ENCODE measurements at places on chromosomes 3 and 15.

DNA sequence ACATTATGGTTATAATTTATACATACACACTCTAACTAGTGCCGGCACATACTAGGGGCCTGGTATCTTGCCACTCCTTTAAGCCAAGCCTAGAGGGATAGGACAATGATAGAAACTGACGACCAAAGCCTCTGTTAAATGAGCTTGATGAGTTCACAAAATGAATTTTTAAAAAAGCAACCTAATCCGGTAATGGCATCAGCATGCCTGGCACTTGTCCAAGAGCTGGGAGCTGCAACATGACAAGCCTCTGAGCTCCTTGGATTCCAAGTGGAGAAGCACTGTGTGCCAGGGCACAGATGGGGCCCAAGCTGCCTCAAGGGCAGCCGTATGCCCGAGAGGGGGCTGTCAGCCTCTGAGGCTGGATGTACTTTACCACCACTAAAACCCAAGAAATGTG, 9.7 kb downstream of the ETV5 start:
- H3K36me3 ChIP-seq = no peaks in the 10 kb centered on the region
- H3K27ac ChIP-seq = no peak overlapping the region
- peaks cover 4% of the 10 kb centered on the region for H3K4me1 ChIP-seq
- peaks cover 76% of the 10 kb centered on the region for H3K27me3 ChIP-seq

DNA sequence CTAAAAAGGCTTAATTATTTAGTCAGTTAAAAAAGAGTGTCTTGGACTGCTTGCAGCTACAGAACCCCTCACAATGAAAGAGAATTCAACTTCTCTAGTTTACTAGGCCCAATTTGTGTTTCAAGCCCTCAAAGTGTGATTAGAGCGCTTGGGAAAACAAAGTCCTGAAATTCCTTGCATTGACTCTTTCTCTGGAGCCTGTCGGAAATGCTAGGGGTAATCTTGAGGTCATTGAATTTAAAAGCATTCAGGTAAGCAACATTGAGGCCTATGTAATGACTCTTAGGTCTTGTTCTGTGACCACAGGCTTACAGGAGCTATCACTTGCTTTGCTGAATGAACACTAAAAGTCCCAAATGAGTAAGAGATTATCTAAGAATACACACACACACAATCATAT, 186.0 kb downstream of the NLGN1 start:
- DNase-seq = no peak
- peaks cover 19% of the 10 kb centered on the region for H3K27me3 ChIP-seq
- no peaks in the 10 kb centered on the region for H3K36me3 ChIP-seq

DNA sequence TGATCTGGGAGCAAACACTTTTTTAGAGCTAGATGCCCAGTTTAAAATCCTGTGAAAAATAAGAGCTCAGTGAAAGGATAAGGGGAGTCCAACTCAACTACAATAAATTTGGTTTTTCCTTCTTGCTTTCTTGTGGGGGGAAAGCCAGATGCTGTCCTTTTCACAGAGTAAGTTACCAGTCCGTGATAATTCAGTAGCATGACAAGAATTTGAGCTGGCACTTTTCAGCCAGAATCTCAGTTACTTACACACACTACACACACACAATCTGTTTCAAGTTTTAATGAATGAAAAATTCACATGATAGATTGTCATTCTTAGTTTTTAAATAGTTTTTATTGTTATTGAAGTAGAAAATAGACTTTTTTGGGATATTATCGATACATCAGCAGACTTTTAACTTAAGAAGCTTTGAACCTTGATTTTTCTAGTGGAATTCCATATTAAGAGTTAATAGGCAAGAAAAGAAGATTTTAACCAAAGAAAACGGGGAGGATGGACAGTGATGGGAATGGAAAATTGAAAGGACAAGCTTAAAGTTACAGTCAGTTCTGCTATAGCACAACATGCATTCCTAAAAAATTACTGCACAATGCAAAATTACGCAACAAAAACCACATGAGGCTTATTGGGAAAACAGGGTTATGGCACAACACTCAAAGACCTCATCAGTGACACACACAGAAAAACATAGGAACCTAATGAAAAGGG, 47.0 kb downstream of the PSMD6 start:
- no peak for DNase-seq
- H3K27me3 ChIP-seq = no peaks in the 10 kb centered on the region

DNA sequence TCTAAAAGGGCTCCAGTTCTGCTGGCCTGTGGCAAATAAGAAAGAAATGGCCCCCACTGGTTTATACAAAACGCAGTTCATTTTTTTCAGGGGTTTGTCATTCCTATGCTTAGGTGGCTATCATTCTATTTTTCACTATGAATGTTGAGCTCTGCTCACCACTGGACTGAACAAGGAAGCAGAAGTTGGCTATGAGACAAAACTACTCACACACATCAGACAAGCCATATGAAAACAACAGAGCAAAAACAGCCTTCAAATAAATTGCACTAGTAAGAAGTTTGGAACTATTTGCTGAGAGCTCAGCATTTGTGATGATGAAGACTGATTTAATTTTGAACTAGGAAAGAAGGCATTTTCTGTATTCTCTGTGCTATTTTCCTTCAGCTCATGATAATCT, 328.5 kb downstream of the MECOM start:
- no peaks in the 10 kb centered on the region for H3K4me1 ChIP-seq
- H3K36me3 ChIP-seq = no peaks in the 10 kb centered on the region
- no peak overlapping the region for H3K4me3 ChIP-seq

- peaks cover 4% of the 10 kb centered on the region for H3K4me1 ChIP-seq
- no peaks in the 10 kb centered on the region for H3K36me3 ChIP-seq
- no peak overlapping the region for H3K4me3 ChIP-seq
- DNase-seq = no peak
- H3K27ac ChIP-seq = no peak overlapping the region
- H3K27me3 ChIP-seq = no peaks in the 10 kb centered on the region
Observed at GRCh38 chr3:148971401-148972163, 19.8 kb upstream of the GYG1 start.

- H3K4me1 ChIP-seq = no peaks in the 10 kb centered on the region
- H3K27ac ChIP-seq = no peak overlapping the region
- no peaks in the 10 kb centered on the region for H3K36me3 ChIP-seq
- H3K27me3 ChIP-seq = no peaks in the 10 kb centered on the region
- H3K4me3 ChIP-seq = no peak overlapping the region
- DNase-seq = no peak
Observed at GRCh38 chr15:47288794-47289193, 428.5 kb upstream of the SEMA6D start.

DNA sequence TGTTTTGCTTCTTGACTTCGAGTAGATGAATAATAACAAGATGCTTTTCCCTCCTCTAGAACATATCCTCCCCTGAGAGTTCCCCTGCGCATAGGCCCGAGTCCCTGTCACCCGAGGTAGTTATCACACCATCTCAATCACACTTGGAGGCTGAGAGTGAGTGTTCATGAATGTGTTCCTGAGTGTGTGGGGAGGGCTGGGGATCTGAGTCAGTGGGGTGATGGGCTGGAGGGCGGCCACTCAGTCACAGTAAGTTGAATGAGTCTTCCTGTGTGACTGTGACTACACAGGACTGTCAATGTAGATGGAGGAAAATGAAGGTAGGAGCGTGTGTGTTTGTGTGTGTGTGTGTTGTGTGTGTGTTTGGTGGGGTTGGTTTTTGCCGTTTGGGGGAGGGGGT, 71.0 kb downstream of the SETD5 start:
- no peak overlapping the region for H3K27ac ChIP-seq
- no peak overlapping the region for H3K4me3 ChIP-seq
- H3K4me1 ChIP-seq = no peaks in the 10 kb centered on the region
- no peaks in the 10 kb centered on the region for H3K27me3 ChIP-seq
- H3K36me3 ChIP-seq = peaks cover 66% of the 10 kb centered on the region

DNA sequence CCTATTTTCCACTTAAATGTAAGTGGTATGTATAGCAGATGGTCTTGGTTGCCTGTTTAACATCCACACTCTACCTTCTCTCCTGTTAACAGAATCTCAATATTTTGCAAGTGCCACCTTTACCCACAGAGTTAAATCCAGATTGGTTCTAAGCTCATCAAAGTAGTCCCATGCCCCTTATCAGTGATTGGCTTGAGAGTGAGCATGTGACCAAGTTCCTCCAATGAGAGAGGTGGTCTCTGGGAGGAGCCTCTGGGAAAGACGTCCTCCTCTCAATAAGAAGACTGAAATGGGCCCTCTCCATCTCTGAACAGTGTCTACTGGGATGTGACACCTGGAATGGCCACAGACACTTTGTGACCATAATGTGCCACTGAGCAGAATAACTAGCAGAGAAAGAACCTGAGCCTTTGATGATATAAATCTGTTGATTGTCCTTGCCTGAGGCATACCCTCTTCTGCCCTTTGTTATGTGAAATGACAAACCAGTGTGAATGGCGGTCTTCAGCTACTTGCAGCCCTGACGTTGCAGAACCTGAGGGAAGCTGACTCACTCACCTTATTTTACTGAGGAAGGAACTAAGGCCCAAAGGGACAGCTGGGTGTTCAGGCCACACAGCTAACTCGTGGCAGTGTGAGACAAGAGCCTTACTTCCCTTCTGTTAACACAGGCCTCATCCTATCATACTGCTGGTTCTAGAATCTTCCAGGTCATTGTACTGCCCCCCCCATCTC, 42.4 kb upstream of the LARS2 start:
- DNase-seq = no peak
- no peak overlapping the region for H3K4me3 ChIP-seq
- H3K36me3 ChIP-seq = no peaks in the 10 kb centered on the region
- peaks cover 39% of the 10 kb centered on the region for H3K27me3 ChIP-seq
- no peaks in the 10 kb centered on the region for H3K4me1 ChIP-seq

- H3K27ac ChIP-seq = no peak overlapping the region
- no peak overlapping the region for H3K4me3 ChIP-seq
- H3K36me3 ChIP-seq = peaks cover 38% of the 10 kb centered on the region
- H3K27me3 ChIP-seq = no peaks in the 10 kb centered on the region
- no peaks in the 10 kb centered on the region for H3K4me1 ChIP-seq
Observed at GRCh38 chr3:15683253-15683652, 81.7 kb downstream of the BTD start.

GRCh38 chr3:160022068-160022467, 33.4 kb downstream of the IL12A start:
- H3K4me3 ChIP-seq = no peak overlapping the region
- peaks cover 25% of the 10 kb centered on the region for H3K27me3 ChIP-seq
- no peaks in the 10 kb centered on the region for H3K36me3 ChIP-seq
- DNase-seq = no peak
- peaks cover 4% of the 10 kb centered on the region for H3K4me1 ChIP-seq

DNA sequence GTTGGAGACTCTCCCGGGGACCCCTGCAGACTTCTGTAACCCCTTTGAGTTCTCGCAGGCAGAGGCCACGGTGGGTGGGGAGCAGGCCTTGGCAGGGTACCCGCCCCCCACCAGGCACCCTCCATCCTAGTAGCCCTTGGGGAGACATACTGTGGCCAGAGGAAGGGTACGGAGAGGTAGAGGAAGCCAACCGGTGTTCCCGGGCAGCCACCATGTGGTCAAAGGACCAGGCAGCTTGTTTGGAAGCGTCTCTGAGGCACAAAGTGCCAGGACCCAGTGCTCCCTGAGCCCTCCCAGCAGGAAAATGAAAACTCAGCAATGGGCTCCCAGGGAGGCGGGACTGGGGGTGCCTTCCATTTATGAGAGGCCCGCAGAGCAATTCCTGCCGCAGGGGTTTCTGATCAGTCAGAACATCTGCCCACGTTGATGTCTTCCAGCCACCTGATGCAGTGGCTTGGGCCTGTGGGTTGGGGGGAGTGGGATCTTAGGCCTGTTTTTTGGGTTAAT, 53.0 kb upstream of the CGNL1 start:
- H3K4me1 ChIP-seq = no peaks in the 10 kb centered on the region
- H3K36me3 ChIP-seq = no peaks in the 10 kb centered on the region
- DNase-seq = no peak
- no peak overlapping the region for H3K27ac ChIP-seq
- peaks cover 4% of the 10 kb centered on the region for H3K27me3 ChIP-seq

- peaks cover 4% of the 10 kb centered on the region for H3K4me1 ChIP-seq
- no peak for DNase-seq
- no peaks in the 10 kb centered on the region for H3K36me3 ChIP-seq
- H3K27ac ChIP-seq = no peak overlapping the region
Observed at GRCh38 chr15:45128971-45129639, 574 bp downstream of the DUOXA1 start.

DNA sequence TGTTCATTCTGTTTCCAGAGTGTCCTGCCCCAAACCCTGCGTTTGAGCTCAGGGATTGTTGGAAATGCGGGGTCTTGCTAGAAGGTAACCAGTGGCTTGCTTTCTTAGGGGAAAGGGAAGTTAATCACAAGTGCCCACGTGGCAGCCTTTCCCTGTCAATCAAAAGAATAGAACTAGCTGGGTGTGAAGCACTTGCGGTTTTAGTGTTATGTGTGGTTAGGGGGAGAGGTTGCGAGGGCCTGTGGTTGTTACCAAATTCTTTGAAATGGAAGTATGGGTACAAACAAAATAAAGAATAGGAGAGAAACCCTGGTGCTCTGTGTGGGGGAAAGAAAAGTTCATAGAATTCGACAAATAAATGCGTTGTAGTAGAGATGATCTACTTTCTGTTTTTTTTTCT, 67.6 kb downstream of the FNDC3B start:
- H3K27ac ChIP-seq = peak overlapping the region; percentile 87
- H3K27me3 ChIP-seq = peaks cover 11% of the 10 kb centered on the region
- peak overlapping the region; percentile 65 for H3K4me3 ChIP-seq
- DNase-seq = peak; percentile 80

GRCh38 chr3:183370391-183370790, 58.0 kb downstream of the MCF2L2 start:
- peaks cover 12% of the 10 kb centered on the region for H3K4me1 ChIP-seq
- DNase-seq = no peak
- H3K36me3 ChIP-seq = no peaks in the 10 kb centered on the region
- no peak overlapping the region for H3K27ac ChIP-seq
- no peak overlapping the region for H3K4me3 ChIP-seq

DNA sequence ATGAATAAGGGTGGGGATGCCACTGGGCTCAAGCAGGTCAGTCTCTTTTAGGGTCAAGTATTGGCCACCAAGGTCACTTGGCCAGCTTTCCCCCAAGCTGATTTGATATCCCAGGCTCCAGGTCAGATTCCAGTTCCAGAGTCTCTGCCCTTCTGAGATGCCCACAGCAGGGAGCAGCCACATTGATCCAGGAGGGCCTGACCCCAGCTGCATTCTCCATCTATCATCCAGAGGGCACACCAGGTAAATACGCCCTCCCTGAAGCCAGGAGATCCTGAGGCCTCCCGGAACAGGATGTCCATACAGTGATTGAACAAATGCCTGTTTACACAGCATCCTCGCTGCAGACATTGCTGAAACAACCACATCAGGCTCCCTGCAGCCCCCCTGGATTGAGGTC, 264.6 kb upstream of the TLE3 start:
- no peak overlapping the region for H3K27ac ChIP-seq
- no peak for DNase-seq
